ENCODE measurements at places on chromosomes 3 and 15. TPM values are rescaled to one million over a fixed set of nuclear protein-coding genes. Genes with fewer than 3 reads are reported as not detected.

The TGM4 gene
- total RNA-seq = 0.06 TPM

The CHSY1 gene
- 21.8 TPM for total RNA-seq

DNA sequence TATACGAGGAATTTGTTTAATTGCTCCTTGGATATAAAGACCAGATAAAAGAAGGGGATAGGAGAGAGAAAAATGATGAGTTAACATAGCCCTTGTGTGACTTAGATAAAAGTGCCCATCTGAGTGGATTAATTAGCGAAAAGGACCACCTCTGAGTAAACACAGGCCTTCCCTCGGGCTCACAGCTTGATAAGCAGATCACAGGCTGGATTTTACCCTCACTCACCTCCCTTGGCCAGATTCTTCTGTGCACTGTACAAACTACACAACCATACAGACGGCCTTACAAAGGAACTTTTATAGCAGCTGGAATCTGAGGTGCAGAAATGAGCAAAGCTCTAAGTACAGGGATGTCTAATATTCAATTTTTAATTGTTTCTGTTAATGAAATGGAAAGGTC, 112.4 kb upstream of the STT3B start:
- DNase-seq = no peak

The GOLGA6L7 gene
- not detected for total RNA-seq

The FBXW12 gene
- total RNA-seq = not detected

GRCh38 chr3:16520970-16521881, 7.7 kb upstream of the RFTN1 start:
- DNase-seq = no peak

The NR2E3 gene
- not detected for total RNA-seq

The TIGIT gene
- not detected for total RNA-seq

Data from LHCN-M2 (cell line).